ENCODE measurements at places on chromosomes 1 and 21.
A peak's percentile ranks its signal among the peaks of the same experiment; 100 is the strongest.

DNA sequence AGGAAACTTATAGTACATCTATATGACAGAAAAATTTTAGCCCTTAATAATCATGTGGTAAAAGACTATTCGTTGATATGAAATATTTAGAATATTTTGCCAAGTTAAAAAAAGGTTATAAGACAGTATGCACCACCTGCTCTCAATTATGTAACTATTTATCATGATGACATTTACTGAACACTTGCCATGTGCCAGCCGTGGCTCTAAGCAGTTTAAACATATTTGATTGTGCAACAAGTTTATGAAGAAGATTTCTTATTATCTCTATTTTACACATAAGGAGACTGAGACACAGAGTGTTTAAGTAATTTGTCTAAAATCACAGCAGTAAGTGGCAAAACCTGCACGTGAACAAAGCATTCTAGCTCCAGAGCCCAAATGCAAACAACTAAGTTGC is 199.3 kb upstream of the JUN start:
- DNase-seq = no peak

DNA sequence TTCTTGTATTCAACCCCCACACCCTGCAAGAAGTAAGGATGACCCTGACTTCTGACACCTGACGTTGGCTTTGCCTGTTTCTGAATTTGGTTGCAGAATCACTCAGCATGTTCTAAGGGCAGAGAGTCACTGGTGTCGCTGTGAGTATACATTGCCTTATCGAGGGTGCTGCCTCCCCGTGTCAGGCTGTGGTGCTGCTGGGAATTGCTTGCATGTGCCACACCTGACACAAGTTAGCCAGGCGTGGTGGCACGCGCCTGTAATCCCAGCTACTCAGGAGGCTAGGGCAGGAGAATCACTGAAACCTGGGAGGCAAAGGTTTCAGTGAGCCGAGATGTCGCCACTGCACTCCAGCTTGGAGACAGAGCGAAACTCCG is 45.9 kb downstream of the WDR4 start:
- peak; percentile 43 for DNase-seq

- no peak for DNase-seq
Observed at GRCh38 chr1:7657287-7658016, 113.6 kb upstream of the VAMP3 start.

- DNase-seq = no peak
Observed at GRCh38 chr1:188170411-188170810, 1341.7 kb downstream of the PLA2G4A start.

- no peak for DNase-seq
Observed at GRCh38 chr1:166040202-166040997, 126.4 kb downstream of the FAM78B start.

DNA sequence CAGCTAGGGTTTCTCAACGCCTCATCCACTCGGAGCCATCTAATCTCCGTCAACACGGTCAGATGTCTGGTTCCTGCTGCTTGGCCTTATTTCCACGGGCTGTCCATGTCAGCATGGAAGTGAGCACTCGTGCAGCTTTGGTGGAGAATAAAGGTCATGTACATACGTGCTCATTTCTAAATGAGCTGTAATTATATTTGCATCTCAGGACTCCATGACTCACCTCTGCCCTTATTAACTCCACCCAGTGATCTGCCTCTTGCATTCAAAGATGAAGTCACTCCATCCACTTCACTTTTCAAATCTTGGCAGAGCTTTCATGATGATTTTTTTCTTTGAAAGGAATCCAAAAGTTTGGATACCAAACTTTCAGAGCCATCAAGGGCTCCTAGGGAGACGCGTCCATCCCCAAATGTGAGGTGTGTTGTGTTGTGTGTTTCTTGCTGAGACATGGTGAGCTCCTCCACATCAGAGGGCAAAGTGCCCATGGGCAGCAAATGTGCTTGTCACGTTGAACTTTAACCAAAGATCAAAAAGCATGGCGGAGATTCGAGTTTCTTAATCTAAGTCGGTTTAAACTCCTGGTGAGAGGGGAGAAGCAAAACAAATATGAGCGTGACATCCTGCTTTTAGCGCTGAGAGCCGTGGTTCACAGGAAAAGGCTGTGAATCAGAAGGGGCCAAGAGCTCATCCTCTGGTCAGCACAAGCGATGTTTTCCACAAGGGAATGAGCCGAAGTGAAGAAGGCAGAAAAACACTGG is 68.6 kb upstream of the ERRFI1 start:
- no peak for DNase-seq

GRCh38 chr1:200838676-200839445 is 33.9 kb upstream of the GPR25 start:
- no peak for DNase-seq

GRCh38 chr1:47407481-47407880 is 8.6 kb upstream of the FOXE3 start:
- no peak for DNase-seq

- no peak for DNase-seq
Observed at GRCh38 chr1:246001142-246001836, 505.8 kb downstream of the SMYD3 start.

- DNase-seq = no peak
Observed at GRCh38 chr1:45863218-45863617, 59.8 kb downstream of the MAST2 start.

- peak; percentile 24 for DNase-seq
Observed at GRCh38 chr1:32647308-32648134, 2.8 kb downstream of the ZBTB8OS start.

DNA sequence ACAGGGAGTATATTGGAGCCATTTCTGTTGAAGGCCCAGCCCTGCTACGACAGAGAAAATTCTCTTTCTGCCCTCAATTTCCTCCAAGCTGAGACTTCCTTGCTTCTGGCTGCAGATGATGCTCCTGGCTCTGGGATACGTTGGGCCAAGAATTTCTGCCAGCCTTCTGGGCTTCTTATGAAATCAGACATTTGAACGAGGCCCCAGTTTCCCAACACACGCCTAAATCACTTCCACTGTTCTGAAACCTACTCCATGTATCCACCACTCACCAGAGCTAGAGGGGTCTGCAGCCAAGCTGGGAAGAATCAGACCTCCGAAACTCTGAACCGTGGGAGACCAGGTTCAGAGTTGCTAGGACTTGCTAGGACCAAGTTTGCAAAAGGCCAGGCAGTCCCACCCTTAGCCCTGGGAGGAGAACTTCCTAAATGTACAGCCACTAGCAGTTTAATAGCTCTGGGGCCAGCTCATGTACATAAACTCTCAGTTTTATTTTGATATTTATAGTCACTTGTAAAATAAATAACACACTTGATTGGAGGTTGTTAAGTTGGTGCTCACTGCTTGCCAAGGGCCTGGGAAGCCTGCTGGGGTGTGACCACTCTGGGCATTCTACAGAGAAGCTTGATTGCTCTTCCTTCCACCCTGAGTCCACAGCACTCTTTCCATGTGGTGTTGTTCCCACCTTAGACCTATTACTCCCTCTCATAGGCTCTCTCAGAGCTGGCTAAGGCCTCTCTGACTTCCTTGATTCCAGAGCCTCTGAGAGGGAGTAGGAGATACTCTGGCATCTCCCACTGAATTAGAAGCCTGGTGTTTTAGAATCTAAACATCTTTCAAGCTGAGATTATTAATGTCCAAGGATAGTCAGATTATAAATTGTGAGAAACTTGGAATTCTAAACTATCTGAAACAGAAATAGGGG is 83.4 kb upstream of the TRABD2B start:
- no peak for DNase-seq
